Mesenchymal stem cell (in vitro differentiated cells and primary cell): ENCODE measurements at places on chromosomes 5 and 9.

DNA sequence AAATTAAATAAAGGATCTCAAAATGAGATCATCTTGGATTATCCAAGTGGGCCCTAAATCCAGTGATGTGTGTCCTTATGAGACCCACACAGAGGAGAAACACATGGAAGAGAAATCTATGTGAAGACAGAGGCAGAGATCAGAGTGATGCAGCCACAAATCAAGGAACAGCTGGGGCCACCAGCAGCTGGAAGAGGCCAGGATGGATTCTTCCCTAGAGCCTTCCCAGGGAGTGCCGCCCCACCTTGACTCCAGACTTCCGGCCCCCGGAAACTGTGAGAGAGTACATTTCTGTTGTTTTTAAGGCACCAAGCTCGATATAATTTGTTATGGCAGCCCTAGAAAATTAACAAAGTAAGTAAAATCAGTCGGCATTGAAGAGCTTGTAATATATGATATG is 286.9 kb downstream of the FBXL7 start:
- H3K4me1 ChIP-seq = peaks cover 8% of the 10 kb centered on the region
- DNase-seq = no peak
- H3K4me3 ChIP-seq = no peak overlapping the region
- H3K27ac ChIP-seq = no peak overlapping the region

DNA sequence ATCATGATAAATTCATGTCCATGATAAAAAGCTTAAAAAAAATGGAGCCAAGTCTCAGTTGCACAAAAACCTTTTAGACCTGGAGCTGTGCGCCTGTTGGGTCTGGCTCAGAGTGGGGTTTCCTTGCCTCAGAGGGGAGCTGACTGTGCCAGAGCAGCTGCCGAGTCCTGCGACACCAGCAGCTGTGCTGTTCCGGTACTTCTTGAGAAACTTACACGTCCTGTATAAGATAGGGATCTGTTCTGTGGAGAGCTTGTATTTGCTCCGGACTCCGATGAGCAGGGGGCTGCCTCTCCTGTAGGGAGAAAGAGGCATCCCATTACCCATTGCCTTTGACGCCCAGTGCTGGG is 28.6 kb downstream of the GFPT2 start:
- peaks cover 31% of the 10 kb centered on the region for H3K4me1 ChIP-seq
- no peak for DNase-seq

DNA sequence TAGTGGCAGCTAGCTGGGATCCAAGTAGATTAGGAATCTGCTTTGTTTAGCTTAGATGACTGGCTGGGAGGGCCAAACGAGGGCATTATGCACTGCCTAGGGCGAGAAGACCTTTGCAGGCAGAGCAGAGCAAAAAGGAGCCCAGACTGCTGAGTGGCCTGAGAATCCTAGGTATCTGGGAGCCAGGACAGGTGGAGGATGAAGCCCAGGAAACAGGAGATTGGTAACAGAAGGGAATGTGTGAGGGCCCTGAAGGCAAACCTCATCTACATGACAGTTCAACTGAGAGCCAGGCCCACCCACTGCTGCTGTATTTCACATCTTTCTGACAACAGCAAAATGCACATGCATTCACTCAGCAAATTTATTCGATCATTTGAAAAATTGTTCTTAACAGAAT is 192.3 kb downstream of the DTWD2 start:
- no peaks in the 10 kb centered on the region for H3K4me1 ChIP-seq
- DNase-seq = no peak
- H3K36me3 ChIP-seq = no peaks in the 10 kb centered on the region

DNA sequence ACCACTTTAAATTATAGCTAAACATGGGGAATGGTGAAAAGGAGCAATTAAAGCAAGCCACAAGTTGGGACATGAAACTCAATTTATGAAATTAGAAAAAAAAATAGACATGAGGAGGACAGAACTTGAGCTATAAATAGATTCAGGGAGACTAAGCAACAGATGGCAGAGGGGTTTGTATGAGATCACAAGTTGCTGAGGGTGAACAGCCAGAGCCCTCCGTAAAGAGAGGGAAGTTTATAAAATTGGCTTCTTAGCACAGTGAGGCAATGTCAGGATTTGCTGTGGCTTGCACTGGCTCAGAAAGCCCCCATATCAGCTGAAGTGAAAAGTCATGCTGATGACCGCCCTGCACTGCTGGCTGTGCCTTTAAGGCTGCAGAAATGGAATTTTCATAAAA is 443.4 kb upstream of the CD180 start:
- no peaks in the 10 kb centered on the region for H3K36me3 ChIP-seq
- DNase-seq = peak; percentile 46
- H3K27ac ChIP-seq = no peak overlapping the region
- H3K4me1 ChIP-seq = no peaks in the 10 kb centered on the region

GRCh38 chr5:113425909-113426308 is 8.9 kb downstream of the TSSK1B start:
- no peak for DNase-seq
- no peaks in the 10 kb centered on the region for H3K4me1 ChIP-seq
- no peak overlapping the region for H3K27ac ChIP-seq
